ENCODE measurements at places on chromosomes 3 and 15. TPM values are rescaled to one million over a fixed set of nuclear protein-coding genes. Genes with fewer than 3 reads are reported as not detected.

Gene TMEM115
- total RNA-seq: 33.2 TPM

Gene SKOR1
- total RNA-seq: 0.16 TPM

Gene INKA1
- 1.7 TPM for total RNA-seq

Gene TGM4
- total RNA-seq: not detected

Gene PCSK6
- total RNA-seq: 0.74 TPM

Gene FBXL22
- 0.84 TPM for total RNA-seq

Gene FEM1B
- total RNA-seq: 37.7 TPM

Gene HCLS1
- total RNA-seq: 197 TPM

Gene IQCF5
- total RNA-seq: not detected

Gene TLNRD1
- 35.9 TPM for total RNA-seq

Gene PIGZ
- 0.49 TPM for total RNA-seq

Gene RYR3
- not detected for total RNA-seq

Gene CPNE9
- not detected for total RNA-seq

Gene ARNT2
- 0.13 TPM for total RNA-seq

- no peak overlapping the region for H3K27ac ChIP-seq
- no peak overlapping the region for H3K4me3 ChIP-seq
- H3K36me3 ChIP-seq: no peaks in the 10 kb centered on the region
- DNase-seq: no peak
- no peaks in the 10 kb centered on the region for H3K4me1 ChIP-seq
Observed at GRCh38 chr15:77195586-77195985, 124.7 kb upstream of the TSPAN3 start.

DNA sequence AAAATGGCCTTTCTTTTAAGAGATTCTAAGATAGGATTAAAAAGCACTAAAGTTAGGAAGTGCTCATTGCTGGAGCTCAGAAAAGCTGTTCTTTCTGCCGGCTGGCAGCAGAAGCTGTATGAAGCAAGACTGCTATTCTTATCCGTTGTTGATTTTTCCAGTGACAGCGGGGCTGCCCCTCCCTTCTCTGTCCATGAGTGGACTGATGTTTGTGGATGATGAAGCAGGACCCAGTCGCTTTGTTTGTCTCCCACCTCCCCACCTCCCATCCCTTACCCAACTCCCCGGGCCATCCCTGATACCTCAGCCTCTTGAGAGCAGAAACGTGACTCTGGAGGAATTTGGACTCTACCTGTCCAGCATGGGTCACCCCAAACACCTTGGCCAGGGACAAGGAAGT, 10.3 kb upstream of the MUSTN1 start:
- no peak overlapping the region for H3K4me3 ChIP-seq
- no peak for DNase-seq
- peaks cover 11% of the 10 kb centered on the region for H3K36me3 ChIP-seq
- no peaks in the 10 kb centered on the region for H3K4me1 ChIP-seq
- H3K27me3 ChIP-seq: no peaks in the 10 kb centered on the region

DNA sequence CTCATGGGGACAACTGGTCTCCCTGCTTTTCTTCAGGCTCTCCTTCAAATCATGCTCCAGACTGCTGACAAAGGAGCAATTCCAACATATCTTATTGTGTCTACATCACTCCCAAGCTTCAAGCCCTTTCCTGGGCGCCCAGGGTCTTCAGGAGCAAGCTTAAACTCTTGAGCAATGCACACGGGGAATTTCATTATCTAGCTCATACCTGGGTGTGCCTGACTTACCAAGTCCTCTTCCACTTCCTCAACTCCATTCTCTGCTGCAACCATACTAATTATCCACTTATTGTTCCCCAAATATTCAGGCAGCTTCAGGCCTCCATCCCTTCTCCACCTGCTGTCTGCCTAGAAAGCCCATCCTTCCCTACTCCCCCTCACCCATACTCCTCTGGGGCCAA, 50.6 kb downstream of the B3GNT5 start:
- no peak overlapping the region for H3K4me3 ChIP-seq
- H3K36me3 ChIP-seq: no peaks in the 10 kb centered on the region
- no peaks in the 10 kb centered on the region for H3K4me1 ChIP-seq
- H3K27me3 ChIP-seq: no peaks in the 10 kb centered on the region

DNA sequence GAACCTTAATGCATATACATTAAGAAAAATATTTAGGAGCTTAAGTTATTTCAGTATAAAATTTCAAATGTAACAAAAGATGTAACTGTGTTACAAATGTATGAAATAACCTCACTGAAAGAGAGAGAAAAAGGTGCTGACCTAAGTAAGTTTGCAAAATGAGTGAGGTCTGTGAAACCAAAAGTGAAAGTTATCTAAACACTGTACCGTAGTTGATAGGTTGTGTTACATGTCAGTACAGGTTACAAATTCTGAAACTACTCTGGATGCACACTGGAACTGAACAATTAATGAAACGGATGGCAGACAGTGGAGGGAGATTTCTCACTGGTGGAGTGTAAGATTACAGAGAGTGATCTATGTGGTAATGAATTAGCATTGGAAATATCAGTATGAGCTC, 420.7 kb downstream of the ZNF385D start:
- no peak for DNase-seq
- H3K4me1 ChIP-seq: no peaks in the 10 kb centered on the region
- no peak overlapping the region for H3K27ac ChIP-seq
- no peaks in the 10 kb centered on the region for H3K27me3 ChIP-seq
- no peaks in the 10 kb centered on the region for H3K36me3 ChIP-seq

DNA sequence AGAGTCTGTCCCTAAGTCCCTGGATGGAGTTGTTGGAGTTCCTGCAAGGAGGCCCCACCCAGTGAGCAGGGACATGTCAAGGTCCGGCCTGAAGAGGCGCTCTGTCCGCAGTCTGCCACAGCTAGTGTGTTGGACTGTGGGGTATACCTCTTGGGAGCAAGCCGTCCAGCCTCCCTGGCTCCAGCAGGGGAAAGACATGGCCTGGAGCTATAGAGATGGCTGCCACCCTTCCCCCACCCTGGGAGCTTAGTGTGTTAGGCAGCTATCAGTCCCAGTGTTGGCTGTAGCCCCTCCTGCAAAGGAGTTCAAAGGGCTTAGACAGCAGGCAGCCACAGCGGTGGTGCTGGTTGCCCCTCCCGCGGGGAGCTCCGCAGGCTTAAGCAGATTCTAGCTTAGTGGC, 20.3 kb downstream of the IMPG2 start:
- no peaks in the 10 kb centered on the region for H3K27me3 ChIP-seq
- H3K27ac ChIP-seq: no peak overlapping the region
- no peak overlapping the region for H3K4me3 ChIP-seq
- DNase-seq: no peak

GRCh38 chr3:133531981-133532380, 41.5 kb upstream of the CDV3 start:
- no peaks in the 10 kb centered on the region for H3K36me3 ChIP-seq
- no peaks in the 10 kb centered on the region for H3K4me1 ChIP-seq
- no peaks in the 10 kb centered on the region for H3K27me3 ChIP-seq
- DNase-seq: no peak
- H3K27ac ChIP-seq: no peak overlapping the region

DNA sequence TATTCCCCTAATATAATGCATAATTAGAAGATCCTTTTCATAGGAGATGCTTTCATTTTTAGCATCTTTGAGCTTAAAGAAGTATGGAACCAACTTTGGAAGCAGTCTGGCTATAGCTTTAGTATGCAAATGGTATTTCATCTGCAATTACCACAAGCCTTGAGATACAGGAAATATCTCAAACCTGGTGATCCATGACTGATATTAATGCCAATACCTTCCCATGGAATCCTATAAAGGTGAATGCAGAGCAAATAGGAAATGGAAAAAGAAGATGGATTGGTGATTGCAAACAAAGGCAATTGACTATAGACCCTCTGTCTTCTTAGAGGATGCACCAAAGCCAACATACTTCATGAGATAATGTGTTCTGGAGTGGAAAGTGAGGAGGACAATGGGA, 326.4 kb downstream of the KBTBD8 start:
- no peaks in the 10 kb centered on the region for H3K27me3 ChIP-seq
- DNase-seq: no peak
- H3K4me1 ChIP-seq: no peaks in the 10 kb centered on the region

DNA sequence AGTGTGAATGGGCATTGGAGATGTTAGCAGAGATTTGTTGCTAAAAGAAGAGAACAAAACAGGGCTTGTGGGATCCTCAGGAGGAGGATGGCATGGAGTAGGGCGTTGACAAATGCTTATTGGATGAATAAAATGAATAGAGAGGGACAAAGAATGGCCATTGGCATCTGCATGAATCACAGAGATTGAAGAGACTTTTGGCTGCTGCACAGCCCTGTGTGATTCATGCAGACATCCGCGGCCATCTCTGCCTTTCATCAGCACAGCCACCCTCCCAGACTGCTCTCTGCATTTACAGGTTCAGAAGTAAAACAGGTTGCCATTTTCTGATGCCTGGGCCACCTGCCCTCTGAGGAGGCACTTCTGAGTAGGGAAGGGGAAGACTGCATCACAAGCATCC, 397.9 kb downstream of the EPHB1 start:
- H3K4me3 ChIP-seq: no peak overlapping the region
- H3K36me3 ChIP-seq: no peaks in the 10 kb centered on the region
- H3K4me1 ChIP-seq: no peaks in the 10 kb centered on the region
- no peak for DNase-seq

GRCh38 chr3:72137865-72138861, 353.2 kb upstream of the PROK2 start:
- no peaks in the 10 kb centered on the region for H3K27me3 ChIP-seq
- H3K4me3 ChIP-seq: no peak overlapping the region
- no peak for DNase-seq
- no peaks in the 10 kb centered on the region for H3K36me3 ChIP-seq

- H3K27ac ChIP-seq: no peak overlapping the region
- H3K4me3 ChIP-seq: no peak overlapping the region
- no peak for DNase-seq
- no peaks in the 10 kb centered on the region for H3K36me3 ChIP-seq
Observed at GRCh38 chr15:43950531-43950930, 123.7 kb downstream of the WDR76 start.

DNA sequence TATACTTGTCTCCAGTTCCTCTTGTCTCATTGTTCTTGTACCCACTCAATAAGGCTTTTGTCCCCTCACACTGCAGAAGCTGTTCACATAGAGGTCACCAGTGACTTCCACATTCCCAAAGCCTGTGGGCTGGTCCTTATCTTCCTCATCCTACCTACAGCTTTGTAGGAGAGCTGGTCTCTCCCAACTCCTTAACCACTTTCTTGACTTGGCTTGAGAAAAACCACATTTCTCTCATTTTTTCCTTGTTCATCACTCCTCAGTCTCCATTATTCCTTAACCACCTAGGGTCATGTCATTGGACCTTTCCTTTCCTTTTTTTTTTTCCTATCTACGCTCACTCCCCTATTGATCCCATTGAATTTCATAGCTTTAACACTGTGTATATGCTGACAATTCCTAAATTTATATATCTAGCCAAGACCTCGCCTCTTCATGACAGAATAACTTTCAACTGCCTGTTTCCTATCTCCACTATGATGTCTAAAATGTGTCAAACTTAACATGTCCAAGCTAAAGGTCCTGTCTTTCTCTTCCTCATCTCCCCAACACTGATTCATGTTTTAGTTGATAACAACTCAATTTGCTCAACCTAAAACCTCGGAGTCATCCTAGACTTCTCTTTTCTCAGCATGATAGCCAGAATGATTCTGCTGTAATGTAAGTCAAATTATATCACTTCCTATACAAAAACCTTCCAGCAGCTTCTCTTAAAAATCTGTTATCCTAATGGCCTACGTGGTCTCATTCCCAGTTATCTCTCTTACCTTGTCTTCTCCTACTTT, 49.5 kb downstream of the CEP63 start:
- H3K27me3 ChIP-seq: no peaks in the 10 kb centered on the region
- H3K27ac ChIP-seq: no peak overlapping the region
- no peak for DNase-seq
- no peaks in the 10 kb centered on the region for H3K4me1 ChIP-seq

DNA sequence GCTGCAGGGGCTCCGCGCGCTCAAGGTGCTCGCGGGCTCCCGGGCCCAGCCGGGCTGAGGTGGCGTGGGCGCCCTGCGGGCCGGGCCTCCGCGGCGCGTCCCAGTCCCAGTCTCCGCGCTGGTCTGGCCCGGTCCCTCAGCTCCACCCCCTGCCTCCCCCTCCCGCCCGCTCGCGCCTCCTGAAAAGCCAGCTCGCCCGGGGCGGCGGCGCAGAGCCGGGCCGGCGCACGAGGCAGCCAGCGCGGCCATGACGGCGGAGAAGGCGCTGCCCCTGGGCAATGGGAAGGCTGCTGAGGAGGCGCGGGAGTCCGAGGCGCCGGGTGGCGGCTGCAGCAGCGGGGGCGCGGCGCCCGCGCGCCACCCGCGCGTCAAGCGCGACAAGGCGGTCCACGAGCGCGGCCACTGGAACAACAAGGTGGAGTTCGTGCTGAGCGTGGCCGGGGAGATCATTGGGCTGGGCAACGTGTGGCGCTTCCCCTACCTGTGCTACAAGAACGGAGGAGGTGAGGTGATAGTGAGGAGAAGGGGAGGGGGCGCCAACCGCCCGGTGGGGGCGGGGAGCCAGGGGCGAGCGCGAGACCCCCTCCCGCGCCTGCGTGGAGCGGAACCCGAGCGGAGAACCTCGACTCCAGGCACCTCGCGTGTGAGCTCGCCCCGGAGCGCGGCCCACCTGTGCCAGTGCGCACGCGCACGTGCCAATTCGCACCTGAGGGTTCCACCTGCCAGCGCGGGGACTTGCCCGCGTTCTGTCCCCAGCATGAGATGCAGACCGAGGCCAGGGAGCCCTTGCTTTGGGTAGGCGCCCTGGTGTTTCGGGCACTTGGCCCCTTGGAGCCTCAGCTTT, at the start of gene SLC6A11:
SLC6A11 (plus strand) TSS at position 210 of the 844 bp plus-strand sequence; CDS start at position 248, 38 bp downstream.
- no peak within 1 kb of the TSS for H3K27ac ChIP-seq
- no peaks in the 10 kb centered on the region for H3K36me3 ChIP-seq
- DNase-seq: no peak
- no peaks in the 10 kb centered on the region for H3K4me1 ChIP-seq
- H3K27me3 ChIP-seq: no peaks in the 10 kb centered on the region

GRCh38 chr3:39178553-39178952, 13.8 kb downstream of the XIRP1 start:
- no peak for DNase-seq
- no peaks in the 10 kb centered on the region for H3K36me3 ChIP-seq

- no peaks in the 10 kb centered on the region for H3K36me3 ChIP-seq
- no peak overlapping the region for H3K27ac ChIP-seq
- H3K27me3 ChIP-seq: no peaks in the 10 kb centered on the region
- H3K4me3 ChIP-seq: no peak overlapping the region
Observed at GRCh38 chr3:172678068-172678467, 32.8 kb downstream of the NCEH1 start.

DNA sequence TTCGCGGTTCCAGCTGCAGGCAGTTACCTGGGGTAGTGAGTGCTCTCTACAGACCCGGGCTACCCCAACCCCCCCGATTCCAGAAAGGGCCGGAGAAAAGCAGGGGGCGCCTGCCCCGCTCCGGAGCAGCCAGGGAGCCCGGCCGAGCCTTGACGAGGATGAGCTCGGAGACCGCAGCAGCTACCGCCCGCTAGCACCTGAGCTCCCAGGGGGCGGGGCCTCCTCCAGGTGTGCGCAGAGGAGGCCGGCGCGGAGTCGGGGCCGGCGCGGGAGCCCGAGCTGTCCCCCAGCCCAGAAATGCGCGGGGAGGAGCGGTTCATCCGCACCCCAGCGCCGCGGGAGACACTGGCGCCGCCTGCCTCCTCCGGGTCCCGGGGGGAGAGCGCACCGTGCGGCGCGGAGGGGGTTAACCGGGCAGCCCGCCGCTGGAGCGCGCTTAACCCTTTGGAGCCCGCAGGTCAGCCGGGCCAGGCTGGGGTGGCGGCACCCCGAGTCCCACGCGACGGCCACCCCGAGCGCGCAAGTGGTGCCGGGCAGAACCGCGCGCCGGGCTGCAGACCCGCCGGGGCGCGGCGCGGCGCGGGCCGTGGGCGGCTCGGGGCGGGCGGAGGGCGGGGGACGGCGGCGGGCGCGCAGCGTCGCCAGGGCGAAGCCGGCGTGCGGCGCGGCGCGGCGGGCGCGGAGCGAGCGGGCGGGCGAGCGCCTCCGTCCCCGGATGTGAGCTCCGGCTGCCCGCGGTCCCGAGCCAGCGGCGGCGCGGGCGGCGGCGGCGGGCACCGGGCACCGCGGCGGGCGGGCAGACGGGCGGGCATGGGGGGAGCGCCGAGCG, at the start of gene CACNA1D:
CACNA1D (plus strand) TSS at position 649 of the 829 bp plus-strand sequence. CDS start 556 bp downstream, outside the sequence.
- peaks cover 9% of the 10 kb centered on the region for H3K27me3 ChIP-seq
- H3K27ac ChIP-seq: no peak within 1 kb of the TSS
- no peaks in the 10 kb centered on the region for H3K4me1 ChIP-seq
